ENCODE measurements at places on chromosomes 1 and 21.

DNA sequence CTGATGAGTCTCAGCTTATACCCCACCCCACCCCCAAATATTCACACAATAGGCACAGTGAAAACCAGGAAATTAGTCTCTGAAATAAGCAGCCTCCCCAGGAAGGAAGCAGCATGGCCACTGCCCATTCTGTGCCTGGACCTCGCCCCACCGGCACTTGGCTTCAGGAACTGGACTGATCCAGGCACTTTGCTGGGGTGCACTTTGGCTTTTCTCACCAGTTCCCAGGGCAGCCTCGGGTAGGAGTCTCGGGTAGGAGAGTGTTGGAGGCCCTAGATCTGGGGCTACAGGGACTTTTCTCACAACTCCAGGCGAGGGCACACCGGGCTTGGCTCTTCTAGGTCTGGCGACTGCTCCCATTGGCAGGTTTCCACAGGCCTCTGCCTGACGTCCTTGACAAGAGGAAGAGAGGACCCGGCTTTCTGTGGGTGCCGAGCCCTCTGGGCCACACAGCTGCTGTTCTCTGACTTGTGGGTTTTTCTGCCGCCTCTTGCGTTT is 18.7 kb downstream of the ADARB1 start:
- no peak for DNase-seq

- no peak for DNase-seq
Measured at GRCh38 chr1:208154040-208154439, 90.1 kb downstream of the PLXNA2 start.

DNA sequence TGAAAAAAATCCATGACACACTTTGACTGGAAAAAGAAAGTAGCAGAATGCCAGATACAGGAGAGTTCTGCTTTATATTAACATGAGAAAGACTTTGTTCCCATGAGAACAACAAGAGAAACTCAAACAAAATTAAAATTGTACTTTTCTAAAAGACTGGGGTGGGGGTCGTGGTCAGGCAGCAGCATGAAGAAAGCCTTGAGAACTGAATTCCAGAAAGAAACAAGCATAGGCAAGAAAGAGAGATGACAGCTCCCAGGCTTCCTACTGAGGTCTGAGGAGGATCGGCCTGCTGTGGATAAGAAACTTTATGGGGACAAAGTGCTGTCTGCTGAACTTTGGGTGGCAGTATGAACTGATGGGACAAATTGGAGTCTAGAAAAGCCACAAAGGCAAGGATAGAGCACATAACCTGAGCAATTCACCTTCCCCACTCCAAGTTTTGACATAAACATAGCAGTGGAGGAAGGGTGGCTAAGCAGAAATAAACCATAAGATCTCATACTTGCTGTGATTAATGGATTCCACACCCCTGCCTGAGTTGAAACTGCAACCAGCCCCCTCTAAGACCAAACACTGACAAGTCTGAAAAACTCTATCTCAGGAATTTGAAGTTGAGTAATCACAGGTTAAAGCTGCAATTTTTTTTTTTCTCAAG is 43.7 kb downstream of the COL6A1 start:
- peak; percentile 63 for DNase-seq

- no peak for DNase-seq
Measured at GRCh38 chr1:116265931-116266863, 106.8 kb upstream of the ATP1A1 start.

GRCh38 chr1:169604781-169605560 is 18.7 kb upstream of the F5 start:
- DNase-seq, result no peak

- no peak for DNase-seq
Measured at GRCh38 chr1:43398227-43398626, 8.5 kb downstream of the SZT2 start.

- DNase-seq, result peak; percentile 29
Measured at GRCh38 chr1:30748098-30748698, 9.4 kb downstream of the LAPTM5 start.

DNA sequence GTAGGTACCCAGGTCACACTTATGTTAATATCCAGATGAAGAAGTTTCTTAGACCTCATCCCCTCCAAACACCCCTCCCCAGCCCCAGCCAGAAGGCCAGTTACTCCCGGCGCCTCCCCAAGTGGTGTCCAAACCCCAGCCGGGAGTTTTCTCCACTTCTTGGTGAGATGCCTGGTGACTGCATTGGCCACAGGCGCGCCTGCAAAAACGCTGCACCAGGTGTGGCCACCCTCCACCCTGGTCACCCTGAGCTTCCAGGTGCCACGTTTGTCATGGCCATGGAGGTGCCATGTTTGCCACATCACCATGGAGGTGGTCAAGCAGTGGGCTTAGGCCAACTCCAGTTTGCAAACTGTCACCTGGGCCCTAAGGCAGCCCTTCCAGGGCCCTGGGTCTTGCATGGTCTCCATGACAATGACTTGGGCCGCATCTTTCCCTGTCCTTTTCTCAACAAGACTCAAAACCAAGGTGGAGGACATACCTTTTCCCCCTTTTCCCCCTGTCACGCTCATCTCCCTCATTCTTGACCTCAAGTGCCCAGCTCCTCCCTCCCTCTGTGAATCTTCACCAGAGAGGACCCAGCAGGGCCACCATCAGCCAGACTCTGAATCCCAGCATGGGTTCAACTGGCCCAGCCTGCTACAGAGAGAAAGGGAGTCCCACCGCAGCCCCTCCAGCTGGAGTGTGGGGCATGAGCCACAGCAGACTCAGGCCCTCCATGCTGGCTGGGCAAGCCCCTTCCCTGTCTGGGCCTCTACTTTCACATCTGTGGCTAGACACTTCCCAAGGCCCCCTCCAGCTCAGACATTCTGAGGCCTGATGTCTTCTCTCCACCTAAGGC is 125.9 kb upstream of the ZBTB40 start:
- no peak for DNase-seq
